Spleen (tissue), 13 donors: ENCODE measurements at places on chromosomes 12 and 14.

- H3K27ac ChIP-seq: no peak overlapping the region
- DNase-seq: no peak
- H3K27me3 ChIP-seq: no peaks in the 10 kb centered on the region
- H3K4me1 ChIP-seq: no peaks in the 10 kb centered on the region
- no peaks in the 10 kb centered on the region for H3K36me3 ChIP-seq
These were observed 55.9 kb upstream of the LRRK2 start for GRCh38 chr12:40168868-40169267.

DNA sequence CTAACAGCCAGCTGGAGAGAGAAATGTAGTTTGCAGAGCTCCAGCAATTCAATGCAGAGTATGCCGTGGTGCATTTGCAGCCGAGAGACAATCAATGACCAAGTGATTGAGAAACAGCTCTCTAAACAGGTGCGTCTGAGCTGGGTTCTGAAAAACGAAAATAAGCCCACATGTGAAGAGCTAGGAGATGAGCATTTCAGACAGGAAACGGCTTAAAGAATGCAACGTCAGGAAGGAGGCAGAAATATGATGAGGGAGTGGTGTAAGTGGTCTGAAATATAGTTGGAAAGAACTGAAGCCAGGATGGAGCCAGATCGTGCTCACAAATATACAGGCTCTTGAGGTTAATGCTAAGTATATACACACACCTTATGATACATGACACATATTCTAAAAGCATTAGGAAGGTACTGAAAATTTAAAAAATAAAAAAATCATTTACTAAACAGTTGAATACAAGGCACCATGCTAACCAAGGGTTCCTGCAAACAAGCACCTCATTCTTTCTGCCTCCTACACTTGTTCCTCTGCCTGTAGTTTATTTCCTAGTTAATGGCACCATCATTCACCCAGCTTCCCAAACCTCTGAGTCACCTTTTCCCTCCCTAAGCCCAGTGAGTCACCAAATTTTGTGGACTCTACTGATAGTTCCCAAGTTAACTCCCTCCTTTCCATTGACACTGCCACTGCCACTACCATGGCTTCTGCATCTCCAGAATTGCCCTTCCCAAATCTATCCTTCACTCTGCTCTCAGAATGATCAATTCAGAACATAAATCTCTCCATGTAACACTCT lies 2.3 kb upstream of the GARIN2 start:
- DNase-seq: no peak
- H3K4me3 ChIP-seq: no peak overlapping the region
- H3K4me1 ChIP-seq: peaks cover 7% of the 10 kb centered on the region
- H3K36me3 ChIP-seq: no peaks in the 10 kb centered on the region
- H3K27ac ChIP-seq: no peak overlapping the region

- H3K27ac ChIP-seq: peak overlapping the region; percentile 91
- H3K36me3 ChIP-seq: no peaks in the 10 kb centered on the region
- peak overlapping the region; percentile 28 for H3K4me3 ChIP-seq
- H3K4me1 ChIP-seq: peaks cover 63% of the 10 kb centered on the region
- DNase-seq: peak; percentile 81
These were observed 72.9 kb upstream of the SRSF5 start for GRCh38 chr14:69693801-69694729.

DNA sequence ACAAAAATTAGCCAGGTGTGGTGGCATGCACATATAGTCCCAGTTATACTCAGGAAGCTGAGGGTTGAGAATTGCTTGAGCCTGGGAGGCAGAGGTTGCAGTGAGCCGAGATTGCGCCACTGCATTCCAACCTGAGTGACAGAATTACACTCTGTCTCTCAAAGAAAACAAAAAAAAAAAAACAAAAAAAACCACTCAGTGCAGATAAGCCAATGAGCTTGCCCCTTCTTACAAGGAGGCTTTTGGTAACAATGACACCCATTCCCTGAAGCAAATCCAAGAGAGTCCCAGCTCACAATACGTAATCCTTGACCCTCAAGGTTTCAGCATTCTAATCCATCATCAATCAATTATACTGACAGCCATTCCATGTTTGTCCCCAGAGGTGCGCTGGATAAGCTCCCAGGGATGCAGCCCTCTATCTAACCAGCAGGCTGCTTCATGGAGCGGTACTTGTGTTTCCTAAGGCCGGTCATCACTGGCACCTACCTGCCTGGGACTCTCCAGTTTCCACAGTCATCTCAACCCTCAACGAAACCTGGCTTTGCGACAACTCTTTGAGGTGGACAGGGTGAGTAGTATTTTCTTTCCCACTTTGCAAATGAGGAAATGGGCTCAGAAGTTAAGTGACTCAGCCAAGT lies 12.4 kb downstream of the GCN1 start:
- DNase-seq: no peak
- H3K4me1 ChIP-seq: no peaks in the 10 kb centered on the region
- peaks cover 6% of the 10 kb centered on the region for H3K36me3 ChIP-seq
- no peaks in the 10 kb centered on the region for H3K27me3 ChIP-seq
- no peak overlapping the region for H3K4me3 ChIP-seq
- H3K27ac ChIP-seq: no peak overlapping the region

DNA sequence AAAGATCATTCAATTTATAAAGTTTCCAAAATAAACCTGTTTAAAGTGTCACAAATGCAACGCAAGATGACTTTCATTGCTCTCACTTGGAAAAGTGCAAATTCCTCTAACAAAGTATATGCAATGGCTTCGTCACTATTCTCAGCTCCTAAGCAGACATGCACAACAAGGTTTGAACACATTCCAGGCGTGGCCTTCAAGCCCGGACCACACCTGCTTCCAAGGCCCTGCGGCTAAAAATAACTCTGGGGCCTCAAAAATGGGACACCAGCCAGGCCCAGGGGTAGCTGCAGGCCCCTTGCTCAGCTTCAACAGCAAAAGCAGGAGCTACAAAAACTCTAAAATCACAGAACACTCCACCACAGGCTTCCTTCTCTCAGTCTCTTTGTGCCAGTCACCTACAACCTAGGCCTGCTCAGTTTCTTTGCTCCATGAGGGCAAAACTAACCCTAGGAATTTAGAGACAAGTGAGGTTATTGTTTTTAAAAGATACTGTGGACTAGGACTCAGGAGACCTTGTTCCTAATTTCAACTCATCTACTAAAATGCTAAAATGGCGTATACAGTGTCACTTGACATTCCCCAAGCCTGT lies 29.3 kb downstream of the DUSP16 start:
- no peak overlapping the region for H3K27ac ChIP-seq
- no peak overlapping the region for H3K4me3 ChIP-seq
- H3K27me3 ChIP-seq: no peaks in the 10 kb centered on the region
- no peak for DNase-seq
- H3K4me1 ChIP-seq: peaks cover 12% of the 10 kb centered on the region
- no peaks in the 10 kb centered on the region for H3K36me3 ChIP-seq

- H3K4me3 ChIP-seq: no peak overlapping the region
- DNase-seq: no peak
- no peaks in the 10 kb centered on the region for H3K36me3 ChIP-seq
- no peaks in the 10 kb centered on the region for H3K27me3 ChIP-seq
- H3K27ac ChIP-seq: no peak overlapping the region
These were observed 3.6 kb upstream of the CLEC2B start for GRCh38 chr12:9872742-9873141.
